ENCODE measurements at places on chromosomes 12 and 14.

- DNase-seq, result no peak
Measured at GRCh38 chr14:36996857-36997590, 175.4 kb downstream of the SLC25A21 start.

GRCh38 chr14:55721353-55721752, 141.3 kb downstream of the KTN1 start:
- DNase-seq, result no peak

DNA sequence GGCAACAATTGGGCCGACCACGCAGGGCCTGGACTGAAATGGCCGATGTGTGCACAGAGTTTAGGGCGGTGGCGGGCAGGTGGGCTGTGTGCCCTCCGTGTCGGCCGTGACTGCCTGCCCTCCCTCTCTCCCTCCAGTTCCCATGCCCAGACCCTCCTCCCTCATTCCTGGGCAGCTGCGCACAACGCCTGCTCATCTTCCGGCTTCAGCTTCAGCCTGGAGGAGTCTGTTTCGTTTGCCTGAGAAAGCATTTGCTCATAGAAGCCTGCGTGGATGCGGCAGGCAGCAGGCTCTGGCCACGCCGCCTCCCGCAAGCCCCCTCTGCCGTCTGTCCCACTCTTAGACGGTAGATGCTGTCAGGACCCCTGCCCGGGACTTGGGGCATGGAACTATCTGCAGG, 47.3 kb upstream of the FZD10 start:
- DNase-seq, result no peak

DNA sequence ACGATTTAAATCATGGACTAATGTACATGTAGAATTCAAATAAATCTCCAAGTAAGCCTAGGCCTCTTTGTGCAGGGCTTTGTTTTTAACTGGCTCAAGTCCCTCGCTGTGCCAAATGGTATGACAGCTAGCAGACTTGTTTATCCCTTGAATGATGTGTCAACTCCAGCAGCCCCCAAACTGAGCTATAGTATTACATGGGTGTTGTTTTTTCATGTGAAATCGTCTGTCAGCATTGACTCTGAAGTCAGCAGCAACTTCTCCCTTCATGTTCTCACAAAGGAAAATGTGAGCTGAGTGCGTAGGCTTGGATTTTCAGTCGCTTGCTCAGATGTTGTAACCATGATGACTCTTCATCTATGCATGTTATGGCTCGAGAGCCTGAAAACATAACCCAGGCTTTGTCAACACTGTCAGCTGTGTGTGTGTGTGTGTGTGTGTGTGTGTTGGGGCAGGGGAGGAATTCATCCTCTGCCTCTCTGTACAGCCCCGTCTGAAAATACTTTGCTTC, 73.3 kb downstream of the PTHLH start:
- DNase-seq, result no peak

GRCh38 chr12:84648425-84648824, 264.2 kb downstream of the SLC6A15 start:
- no peak for DNase-seq

- DNase-seq, result no peak
Measured at GRCh38 chr12:68242777-68243176, 10.6 kb downstream of the IL22 start.

- no peak for DNase-seq
Measured at GRCh38 chr12:105337391-105337790, 6.9 kb downstream of the C12orf75 start.

DNA sequence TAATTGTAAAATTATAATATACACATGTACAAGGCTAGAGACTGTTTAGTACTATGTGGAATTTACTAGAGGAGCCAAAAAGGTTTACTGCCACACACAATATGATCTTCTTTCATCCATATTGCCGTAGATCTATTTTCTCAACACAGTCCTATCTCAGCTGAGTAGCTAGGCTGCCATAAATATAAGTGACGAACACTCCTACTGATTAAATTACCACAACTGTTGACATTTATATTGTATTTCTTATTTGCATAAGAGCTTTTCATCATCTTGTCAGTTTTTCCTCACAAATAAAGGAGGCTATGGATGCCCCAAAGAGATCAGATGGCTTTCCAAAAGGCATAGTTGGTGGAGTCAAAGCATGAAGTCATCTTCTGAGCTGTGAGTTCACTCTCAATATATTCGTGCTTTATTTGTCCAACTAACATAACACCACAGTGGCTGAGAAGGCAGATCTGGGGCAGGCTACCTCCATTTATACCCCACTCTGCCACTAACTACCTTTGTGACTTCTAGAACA, 78.6 kb downstream of the CCDC59 start:
- DNase-seq, result peak; percentile 38

GRCh38 chr12:83971781-83972180, 940.8 kb downstream of the SLC6A15 start:
- DNase-seq, result no peak

DNA sequence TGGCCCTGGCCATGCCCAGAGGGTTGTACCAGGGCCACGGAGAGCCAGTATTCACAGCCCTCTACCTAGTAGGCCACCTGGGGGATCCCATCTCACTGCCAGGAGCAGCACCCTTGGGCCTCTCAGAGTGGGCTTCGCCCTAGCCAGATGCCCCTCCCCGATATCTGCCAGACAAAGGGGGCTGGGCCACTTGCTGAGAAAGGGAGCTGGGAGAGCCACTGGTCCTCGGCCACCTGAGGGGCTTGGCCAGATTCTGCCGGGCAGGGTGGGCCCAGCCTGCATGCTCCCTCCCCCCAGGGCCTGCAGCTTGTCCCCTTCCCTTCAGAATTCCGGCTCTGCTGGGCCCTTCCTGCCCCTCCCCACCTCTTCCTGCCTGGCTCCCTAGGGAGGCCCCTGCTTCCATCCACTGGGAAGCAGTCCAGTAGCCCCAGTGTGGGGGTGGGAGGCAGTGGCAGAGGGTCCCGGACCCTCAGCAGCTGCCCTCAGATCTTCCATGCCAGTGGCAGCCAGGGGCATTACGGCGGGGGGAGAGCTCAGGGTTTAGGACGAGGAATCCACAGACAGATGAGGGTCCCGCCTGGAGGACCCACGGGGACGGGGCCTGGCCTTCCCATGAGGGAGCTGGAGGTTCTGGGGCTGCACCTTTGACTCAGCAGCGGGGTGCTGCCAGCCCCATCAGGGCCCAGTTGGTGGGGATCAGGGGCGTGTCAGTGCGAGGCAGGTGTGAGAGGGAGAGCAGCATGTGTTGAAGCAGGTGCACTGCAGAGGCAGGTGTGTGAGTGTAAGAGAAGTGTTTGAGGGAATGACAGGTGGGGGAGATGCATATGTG, 2.4 kb downstream of the CRIP2 start:
- DNase-seq, result no peak

DNA sequence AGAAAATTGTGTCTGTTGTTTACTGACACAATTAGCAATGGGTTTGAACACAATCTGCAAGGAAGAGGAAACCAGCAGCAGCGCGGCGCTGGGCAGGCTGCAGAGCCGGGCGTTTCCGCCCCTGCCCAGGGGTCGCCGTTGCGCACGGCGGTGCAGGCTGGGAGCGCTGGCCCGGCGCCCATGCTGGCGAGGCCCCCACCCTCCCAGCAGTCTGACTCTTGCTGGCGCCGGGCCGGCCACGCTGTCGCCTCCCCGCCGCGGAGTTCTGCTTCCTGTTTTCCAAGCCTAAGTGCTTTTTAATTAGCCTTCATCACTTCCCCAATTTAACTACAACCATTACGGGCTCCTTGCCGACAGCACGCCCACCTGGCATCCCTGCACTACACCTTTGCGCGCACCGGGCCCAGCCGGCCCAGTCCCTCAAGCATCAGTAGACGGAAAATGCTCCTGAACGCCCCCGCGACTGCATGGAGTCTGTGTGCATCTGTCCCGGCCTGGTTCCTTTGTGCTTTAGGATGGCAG, 212.1 kb downstream of the GXYLT1 start:
- peak; percentile 69 for DNase-seq

DNA sequence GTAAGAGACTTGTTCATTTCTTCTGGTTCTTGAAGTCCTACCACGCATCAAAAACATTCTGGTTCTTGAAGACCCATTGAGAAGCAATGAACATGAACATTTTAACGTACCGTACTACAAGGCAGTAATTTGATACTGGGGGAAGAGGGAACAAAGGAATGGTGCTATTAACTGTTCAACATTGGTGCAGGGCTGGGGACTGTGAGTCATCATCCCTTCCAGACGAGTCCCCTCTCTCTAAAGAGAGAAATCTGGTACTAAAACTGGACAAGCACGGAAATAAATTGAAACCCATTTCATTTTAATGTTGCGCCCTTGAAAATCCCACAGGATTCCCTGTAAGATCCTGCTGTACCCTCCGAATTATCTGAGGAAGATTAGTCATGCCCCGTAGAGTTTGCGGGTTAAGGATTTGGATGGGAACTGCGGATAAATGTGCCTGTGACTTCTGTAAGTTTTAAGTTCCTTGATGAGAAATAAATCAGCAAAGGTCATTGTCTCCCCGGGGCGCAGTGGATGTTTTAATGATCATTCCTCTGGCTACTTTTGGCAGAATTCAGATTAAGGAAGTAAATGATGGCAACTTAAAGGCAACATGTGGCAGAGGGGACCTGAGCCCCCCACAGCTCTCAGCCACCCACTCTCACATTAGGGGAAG, 78.6 kb downstream of the KCNK13 start:
- no peak for DNase-seq

GRCh38 chr14:23517650-23518326, 33.8 kb downstream of the ZFHX2 start:
- DNase-seq, result no peak

DNA sequence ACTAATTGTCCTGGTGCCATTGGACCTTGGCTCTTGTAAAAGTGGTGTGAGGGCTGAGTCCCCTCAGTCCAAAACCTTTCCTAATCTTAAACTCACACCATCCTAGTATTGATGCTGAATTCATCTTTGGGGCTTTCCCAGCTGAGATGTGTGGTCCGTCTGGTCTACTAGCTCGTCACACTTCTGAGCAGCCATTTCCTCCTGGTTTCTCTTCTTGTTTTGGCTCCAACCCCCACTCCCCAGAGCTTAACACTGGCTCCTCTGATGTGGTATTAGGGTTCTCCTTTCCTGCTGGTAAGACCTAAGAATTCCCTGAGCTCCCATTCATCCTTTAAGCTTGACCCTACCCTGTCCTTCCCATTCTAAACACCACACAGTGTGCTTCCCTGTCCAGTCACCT, 900.6 kb downstream of the VRK1 start:
- DNase-seq, result no peak

- no peak for DNase-seq
Measured at GRCh38 chr14:23828616-23829015, 125.0 kb upstream of the DHRS4 start.

DNA sequence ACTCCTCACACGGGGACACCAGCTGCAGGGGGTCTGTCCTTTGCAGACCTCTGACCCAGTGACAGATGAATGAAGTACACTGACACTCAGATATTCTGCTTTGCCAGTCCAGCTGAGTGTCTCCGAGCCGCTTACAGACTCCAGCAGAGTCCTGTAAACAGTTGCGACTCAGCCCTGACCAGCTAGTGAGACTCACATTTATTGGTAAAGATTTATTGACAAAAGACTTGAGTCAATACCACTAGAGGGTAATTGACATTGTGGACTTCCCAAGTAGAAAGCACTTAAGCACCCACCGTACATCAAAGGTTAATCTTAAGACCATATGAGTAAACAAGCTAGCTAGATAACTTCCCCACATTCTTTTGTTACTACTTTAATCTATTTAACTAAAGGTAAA, 9.8 kb upstream of the FKBP4 start:
- no peak for DNase-seq

GRCh38 chr14:72614365-72614764, 279.5 kb downstream of the DPF3 start:
- DNase-seq, result no peak

- no peak for DNase-seq
Measured at GRCh38 chr12:108063192-108063591, 65.9 kb upstream of the WSCD2 start.

All from NCI-H2107 (cell line).